ENCODE measurements at places on chromosomes 12 and 14.

- no peak for DNase-seq
These were observed 4.6 kb downstream of the GIT2 start for GRCh38 chr12:109991586-109991985.

DNA sequence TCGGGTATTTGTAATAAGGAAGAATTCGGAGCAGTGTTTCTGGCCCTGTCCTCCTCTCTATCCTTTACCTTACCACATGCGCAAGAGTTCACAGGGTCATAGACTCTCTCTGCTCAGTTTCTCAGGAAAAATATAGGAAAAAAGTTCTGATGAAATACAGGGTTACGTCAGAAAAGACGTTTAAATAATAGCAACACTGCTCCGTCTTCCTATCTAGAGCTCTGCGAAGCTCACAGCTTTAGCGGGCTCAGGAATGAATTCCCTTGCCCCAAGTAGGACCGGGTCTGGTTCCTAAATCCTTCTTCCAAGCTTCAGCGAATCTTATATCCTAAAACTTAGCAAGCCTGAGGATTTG, 365 bp downstream of the CCDC59 start:
- DNase-seq: no peak

GRCh38 chr14:100082723-100083122, 17.5 kb downstream of the EVL start:
- no peak for DNase-seq

DNA sequence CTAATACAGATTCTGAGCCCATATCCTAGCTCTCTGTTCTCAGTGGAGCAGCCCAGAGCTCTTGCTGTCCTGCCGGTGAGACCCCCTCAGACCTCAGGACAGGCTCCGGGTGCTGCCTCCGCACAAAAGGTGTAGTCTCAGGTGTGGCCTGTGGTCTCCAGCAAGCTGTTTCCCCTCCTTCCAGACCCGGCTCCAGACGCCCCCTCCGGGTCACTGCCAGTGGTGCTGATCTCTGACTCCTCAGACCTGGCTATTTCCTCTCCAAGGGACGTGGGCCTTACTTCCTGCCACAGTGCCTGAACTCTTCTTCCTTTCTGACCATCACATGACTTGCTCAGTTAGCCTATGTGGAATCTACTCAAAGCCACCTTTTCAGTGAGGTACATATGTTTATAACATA, 337.5 kb downstream of the GLT1D1 start:
- DNase-seq: no peak

DNA sequence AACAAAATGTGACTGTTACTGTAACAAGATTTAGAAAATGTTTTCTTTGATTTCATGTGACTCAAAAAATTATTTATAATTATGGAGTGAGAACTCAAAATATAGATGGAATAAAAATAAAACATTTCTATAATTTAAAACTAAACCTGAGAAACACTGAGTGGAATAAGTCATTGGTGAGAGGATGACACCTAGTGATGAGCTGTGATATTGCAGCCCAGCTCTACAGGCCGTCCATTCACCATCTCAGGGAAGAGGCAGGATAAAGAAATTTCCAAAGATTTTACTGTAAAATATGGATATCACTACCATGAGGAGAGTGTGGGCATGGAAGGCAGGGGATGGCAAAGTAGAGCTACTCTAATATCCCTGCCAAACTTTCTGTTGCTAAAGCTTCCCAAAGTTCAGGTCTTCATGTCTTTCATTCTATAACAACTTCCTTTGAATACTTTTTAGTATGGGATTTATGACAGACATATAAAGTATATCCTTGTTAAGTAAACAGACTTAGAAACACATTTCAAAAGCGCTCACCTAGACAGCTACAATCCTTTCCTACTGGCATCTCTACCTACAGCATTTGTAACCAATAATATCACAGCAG, 308.0 kb downstream of the ITPR2 start:
- no peak for DNase-seq

DNA sequence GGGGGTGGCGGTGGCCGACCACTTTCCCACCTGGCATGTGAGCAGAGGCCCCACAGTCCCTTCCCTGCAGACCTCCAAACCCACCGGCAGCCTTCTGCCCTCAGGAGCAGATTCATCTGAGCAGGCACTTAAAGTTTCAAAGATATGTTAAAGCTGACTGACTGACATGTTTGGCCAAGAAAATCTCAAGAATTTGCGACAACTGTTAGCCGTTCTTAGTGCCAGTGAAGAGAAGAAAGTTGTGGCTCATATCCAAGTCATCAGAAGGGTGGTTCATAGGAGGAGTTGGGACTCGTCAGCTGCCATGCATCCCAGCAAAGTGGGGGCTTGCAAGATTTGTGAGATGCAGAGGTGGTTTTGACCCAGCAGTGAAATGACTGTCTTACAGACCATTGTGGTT, 27.2 kb downstream of the ELK3 start:
- no peak for DNase-seq

DNA sequence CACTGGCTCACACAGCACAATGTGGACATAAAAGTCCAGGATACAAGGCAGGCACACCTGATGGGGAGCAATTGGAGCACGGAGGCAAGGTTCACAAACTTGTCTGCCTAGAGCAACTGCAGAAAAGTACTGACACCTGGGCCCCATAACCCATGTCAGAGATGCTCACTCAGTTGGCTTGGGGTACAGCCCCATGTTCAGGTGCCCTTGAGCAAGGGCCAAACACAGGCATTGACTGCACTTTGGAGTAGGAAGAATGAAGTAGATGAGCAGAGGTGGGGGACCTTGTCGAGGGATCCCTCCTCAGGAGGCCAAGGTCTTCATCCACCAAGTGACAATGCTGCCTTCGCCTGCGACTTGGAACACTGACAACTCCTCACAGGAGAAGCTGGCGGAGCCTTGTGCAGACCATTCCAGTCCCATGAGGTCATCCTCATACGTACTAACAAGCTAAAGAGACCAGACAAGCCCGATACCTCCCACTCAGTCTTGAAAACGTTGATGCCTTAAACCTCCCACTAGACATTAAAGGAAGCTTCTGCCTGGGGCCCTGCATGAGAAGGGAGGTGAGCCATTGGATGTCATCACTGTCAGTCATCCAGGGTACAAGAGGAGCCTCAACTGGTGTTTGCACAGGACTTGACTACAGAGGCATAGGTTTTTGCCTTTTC, 42.5 kb upstream of the C14orf180 start:
- DNase-seq: no peak
